ENCODE measurements at places on chromosomes 5 and 9.
A peak's percentile ranks its signal among the peaks of the same experiment; 100 is the strongest.

GRCh38 chr9:99052815-99053715 is 51.8 kb upstream of the TGFBR1 start:
- no peak for DNase-seq

DNA sequence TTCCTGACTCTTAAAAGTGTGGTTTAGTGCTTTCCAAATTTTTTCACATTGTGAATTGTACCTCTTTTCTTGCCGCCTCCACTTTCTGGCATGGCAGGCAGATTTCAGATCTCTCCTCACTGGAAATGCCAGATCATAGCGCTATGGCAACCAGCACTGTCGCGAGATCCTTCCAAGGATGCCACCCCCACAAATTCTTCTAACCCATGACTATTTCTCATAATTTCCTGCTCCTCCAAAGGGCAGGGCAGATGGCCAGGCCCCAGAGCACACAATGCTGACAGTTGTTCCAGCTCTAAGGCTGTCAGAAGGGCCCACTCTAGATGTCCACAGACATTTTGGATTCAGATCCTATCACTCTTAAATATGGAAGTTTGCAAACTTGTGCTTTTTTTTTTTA is 446.2 kb upstream of the RIOK2 start:
- DNase-seq: peak; percentile 51

GRCh38 chr5:39100301-39100850 is 26.2 kb upstream of the RICTOR start:
- no peak for DNase-seq

GRCh38 chr9:123645126-123645525 is 284.8 kb downstream of the DENND1A start:
- DNase-seq: no peak

DNA sequence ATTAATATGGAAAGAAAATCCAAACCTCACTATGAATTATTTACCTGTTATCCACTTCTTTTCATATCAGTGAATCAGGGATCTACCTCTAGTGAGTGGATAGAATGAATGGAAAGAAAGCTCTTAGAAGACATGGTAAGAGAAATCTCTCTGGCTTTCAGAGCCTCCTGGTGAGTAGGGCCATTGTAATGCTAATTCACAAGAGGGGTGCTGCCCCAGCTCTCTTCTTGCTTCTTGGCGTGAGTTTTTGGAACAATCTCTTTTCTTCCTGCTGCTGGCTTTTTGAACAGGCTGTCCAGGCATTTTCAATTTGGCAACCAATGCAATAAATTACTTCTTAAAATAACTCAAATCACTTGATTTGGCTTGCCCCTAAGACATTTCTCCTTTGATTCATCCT is 49.9 kb upstream of the KCNN2 start:
- DNase-seq: peak; percentile 2

DNA sequence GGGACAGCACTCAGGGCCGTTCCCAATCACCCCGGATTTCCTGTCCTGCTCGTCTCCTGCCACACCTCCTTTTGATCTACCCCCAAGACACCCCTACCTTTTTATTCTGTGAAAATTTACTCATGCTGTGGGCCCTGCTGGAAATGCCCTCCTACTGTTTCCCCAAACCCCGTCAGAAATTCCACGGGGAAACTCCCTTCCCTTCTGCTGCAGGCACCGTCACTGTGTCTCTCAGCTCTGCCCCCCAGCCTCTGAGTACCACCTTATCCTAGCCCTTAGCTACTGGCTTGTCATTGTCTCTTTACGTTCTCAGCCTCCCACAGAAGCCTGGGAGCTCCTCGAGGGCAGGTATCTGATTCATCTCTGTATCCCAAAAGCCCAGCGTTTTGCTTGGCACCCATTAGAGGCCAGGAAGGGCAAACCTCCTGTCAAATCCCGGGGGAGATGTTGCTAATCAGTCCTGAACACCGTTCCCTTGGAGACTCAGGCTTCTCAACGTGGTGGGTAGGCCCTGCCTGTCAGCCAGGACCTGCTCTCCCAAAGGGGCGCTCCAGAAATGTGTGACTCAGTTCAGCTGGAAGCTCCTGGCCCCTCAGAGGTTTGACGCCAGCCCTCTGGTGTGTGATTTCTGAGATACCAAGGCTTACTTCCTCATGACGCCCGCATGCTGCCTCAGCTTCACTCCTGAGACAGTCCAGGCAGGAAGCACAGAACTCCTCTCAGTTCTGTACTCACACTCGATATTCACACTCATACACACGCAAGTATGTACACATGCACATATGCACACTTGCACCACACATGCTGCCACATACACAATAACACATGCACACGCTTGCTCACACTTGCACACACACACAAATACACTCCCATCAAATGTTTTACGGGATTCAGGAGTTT is 50.7 kb upstream of the GRHPR start:
- DNase-seq: peak; percentile 73

DNA sequence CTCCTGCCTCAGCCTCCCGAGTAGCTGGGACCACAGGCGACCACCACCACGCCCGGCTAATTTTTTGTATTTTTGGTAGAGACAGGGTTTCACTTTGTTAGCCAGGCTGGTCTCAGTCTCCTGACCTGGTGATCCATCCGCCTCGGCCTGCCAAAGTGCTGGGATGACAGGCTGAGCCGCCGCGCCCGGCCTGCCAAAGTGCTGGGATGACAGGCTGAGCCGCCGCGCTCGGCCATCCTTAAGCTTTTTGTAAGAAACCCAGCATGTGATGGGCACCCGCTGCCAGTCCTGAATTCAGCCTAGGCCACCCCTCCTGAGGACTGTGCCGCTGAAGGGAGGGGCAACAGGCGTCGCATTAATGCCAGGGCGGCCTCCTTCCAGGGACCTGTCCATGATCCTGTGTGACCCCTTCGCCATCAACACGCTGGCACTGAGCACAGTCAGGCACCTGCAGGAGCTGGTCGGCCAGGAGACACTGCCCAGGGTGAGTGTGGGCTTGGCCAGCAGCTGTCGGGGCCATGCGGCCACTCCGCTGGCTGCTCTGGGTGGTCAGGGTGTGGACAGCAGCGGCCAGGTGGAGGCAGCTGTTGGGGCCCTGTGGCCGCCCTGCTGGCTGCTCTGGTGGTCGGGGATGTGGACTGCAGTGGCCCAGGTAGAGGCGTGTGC is 10.5 kb downstream of the NELFB start:
- DNase-seq: no peak

DNA sequence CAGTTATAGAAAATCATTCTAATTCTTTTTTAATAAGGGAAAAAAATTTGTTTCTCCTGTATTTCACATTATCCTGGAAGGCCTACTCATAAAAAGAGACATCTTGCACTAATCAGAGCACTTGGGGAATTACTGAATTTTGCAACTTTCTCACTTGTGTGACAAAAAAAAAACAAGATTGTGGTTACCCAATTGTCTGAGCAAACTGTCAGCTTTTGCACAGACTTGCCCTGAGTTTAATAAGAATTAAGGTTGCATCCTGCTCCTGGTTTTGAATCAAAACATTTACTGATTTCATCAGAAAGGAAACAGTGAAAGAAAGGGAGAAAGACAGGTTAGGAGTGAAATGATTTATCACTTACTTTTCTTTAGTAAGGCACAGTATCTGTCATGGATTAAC is 10.6 kb upstream of the SH3RF2 start:
- DNase-seq: no peak

DNA sequence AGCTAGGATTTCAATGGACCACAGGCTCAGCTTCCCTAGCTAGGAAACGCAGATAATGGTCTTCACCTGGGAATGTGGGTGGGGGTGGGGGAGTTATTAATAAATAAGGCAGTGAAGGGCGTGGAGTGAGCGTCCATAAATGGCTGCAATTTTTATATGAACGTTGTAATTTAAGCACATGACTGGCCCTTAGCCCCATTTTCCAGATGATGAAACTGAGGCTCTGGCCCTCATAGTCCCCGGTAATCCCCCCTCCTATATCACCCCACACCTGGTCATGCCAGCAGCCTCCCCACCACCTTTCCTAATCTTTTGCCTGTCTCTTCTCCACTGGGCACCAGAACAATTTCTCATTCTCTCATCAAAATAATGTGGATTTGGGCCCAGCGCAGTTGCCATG is 61.9 kb upstream of the LMX1B start:
- DNase-seq: no peak

GRCh38 chr9:128947277-128947526 is 201 bp downstream of the DOLK start:
- no peak for DNase-seq

- no peak for DNase-seq
These were observed 93.0 kb downstream of the FANCC start for GRCh38 chr9:95224376-95225019.

- no peak for DNase-seq
These were observed 11.6 kb downstream of the RAI14 start for GRCh38 chr5:34667705-34668104.

- no peak for DNase-seq
These were observed 2112.9 kb upstream of the WWC1 start for GRCh38 chr5:166178411-166179080.

GRCh38 chr5:133400831-133401351 is 211.4 kb downstream of the FSTL4 start:
- DNase-seq: no peak

GRCh38 chr5:140321796-140322195 is 18.9 kb upstream of the PFDN1 start:
- no peak for DNase-seq

GRCh38 chr5:140875085-140876065 is at the start of gene PCDHA12:
Gene PCDHA12, plus strand, starts transcription at chr5:140875308. Its CDS starts 165 bp downstream, at chr5:140875473.
- DNase-seq: no peak

- DNase-seq: no peak
These were observed 418.2 kb downstream of the GABRG2 start for GRCh38 chr5:162485666-162486292.

- DNase-seq: peak; percentile 74
These were observed 112.9 kb downstream of the SH3TC2 start for GRCh38 chr5:148949841-148950470.

GRCh38 chr9:104635456-104635855 is 17.5 kb upstream of the OR13C9 start:
- DNase-seq: no peak

DNA sequence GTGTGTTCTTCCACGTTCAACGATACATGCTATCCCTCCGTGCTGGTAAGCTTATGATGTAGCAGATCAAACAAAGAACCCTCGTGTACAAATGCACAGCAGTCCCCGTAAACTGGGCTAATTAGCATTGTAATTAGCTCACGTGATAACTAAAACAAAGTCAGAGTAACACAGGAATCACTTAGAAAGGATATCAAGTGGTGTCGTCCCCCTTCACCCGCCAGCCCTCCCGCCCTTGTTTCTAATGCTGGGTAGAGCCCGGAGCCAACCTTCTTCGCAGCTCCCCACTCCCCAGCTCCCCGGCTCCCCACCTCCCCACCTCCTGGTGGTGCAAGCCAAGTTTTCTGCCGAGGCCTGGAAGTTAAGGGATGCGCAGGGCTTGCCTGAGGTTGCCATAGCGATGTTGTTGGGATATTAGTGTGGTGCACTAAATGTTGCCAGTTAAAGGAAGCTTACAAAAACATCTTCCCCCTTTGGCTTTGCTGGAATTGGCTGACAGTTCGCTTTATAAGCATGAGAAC is 357.9 kb upstream of the CCNH start:
- DNase-seq: peak; percentile 63

Measured in astrocyte of the hippocampus (primary cell).